ENCODE measurements at places on chromosomes 7 and 10.

- no peak for DNase-seq
These were observed 130.0 kb downstream of the TES start for GRCh38 chr7:116340201-116340847.

DNA sequence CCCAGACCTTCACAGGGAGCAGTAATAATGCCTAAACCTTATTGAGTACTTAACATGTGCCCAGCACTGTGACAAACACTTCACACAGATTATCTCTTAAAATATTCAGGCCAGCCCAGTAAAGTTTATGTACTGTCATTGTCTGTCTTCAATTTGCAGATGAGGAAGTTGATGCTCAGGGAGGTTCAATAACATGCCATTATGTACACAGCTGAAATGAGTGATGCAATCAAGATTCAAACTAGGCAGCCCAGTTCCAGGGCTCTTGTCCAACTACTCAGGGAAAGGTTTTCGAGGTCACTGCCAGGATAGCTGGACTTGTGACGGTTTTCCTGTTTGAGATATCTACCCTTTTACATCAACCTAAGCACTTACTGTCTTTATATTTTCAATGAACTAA lies 56.1 kb downstream of the AUTS2 start:
- DNase-seq: no peak

GRCh38 chr7:8418629-8419245 lies 14.7 kb upstream of the NXPH1 start:
- no peak for DNase-seq

DNA sequence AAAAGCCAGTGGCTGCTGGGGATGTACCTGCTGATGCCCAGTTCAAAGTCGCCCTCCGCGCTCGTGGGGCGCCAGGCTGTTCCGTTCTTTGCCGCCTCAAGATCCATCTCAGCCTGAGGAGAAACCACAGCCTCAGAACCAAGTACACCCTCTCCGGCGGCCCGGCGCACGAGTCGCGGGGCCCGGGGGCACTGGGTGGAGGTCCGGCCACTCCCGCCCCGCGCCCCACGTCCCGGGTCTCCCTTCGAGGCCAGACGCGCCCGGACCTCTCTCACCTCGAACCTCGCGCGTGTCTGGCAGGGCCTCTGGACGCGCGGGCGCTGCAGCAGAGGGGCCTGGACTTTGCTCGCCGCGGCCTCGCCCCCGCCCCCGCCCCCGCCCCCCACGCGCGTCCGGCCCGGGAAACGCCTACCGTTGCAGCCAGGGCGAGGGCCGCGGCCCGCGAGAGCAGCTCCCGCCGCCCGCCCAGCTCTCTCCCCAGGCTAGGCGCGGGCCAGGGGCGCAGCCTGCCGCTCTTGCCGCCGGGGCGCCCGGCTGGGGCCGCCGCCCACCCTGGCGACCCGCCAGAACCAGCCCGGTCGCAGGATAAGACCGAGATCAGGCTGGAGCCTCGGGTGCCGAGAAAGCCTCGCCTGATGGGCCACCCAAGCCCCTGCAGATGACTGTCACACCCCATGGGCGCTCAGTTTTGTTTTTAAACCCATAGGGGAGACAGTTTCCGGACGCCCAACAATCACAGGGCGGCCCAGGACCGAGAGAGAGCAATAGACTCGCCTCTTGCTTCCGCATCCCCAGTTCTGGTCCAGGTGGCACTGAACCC lies at the start of gene ABCB4:
TSS of gene ABCB4 (minus strand) at position 322 of the 820 bp plus-strand sequence. CDS start at position 107, 215 bp downstream.
- no peak for DNase-seq

- no peak for DNase-seq
These were observed 69.9 kb downstream of the FAM204A start for GRCh38 chr10:118272149-118272721.

DNA sequence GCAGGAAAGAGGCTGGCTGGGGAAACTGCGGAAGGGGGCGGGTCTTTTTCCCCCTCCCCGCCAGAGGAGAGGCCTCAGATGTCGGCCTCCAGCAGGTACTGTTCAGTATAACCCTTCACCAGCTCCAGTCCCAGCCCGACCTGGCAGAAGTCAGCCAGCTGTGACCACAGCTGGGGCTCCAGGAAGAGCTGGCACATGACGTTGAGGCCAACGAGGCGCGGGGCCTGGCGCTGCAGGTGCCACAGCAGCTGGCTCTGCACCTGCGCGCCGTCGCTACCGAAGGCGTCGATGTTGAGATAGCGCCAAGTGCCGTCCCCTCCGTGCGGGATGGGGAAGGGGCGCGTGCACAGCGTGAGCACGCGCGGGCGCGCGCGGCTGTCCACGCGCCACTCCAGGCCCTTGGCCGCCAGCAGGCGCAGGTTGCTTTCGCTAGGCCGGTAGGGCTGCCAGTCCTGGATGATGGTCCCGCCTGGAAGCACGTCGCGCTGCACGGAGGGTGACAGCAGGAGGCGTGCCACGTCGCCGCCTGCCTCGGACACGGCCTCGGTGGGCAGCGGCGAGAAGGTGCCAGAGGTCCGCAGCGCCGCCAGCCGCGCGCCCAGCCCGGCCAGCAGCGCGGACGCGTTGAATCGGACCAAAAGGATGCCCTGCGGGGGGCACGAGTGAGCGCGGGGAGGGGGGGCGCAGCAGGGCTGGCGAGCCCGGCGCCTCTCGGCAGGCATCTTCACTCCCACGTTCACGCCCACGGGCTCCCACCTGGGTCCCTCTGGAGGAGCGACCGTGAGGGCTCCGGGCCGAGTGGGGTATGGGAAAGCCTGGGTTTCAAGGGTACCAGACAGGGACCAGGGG lies 6.9 kb upstream of the VGF start:
- no peak for DNase-seq
